ENCODE measurements at places on chromosomes 1 and 21. TPM values are rescaled to one million over a fixed set of nuclear protein-coding genes. Genes with fewer than 3 reads are reported as not detected.

The AADACL3 gene
- total RNA-seq, result not detected

The C1orf185 gene
- not detected for total RNA-seq

The LCE3B gene
- total RNA-seq, result not detected

The TMEM50A gene
- 144 TPM for total RNA-seq

The HSD3B2 gene
- not detected for total RNA-seq

The GNAT2 gene
- not detected for total RNA-seq

The GBP5 gene
- total RNA-seq, result 3.0 TPM

The ATP1A4 gene
- total RNA-seq, result not detected

The PLXNA2 gene
- total RNA-seq, result 142 TPM

The DYNLT5 gene
- total RNA-seq, result 15.9 TPM

The CAPN8 gene
- not detected for total RNA-seq
